ENCODE measurements at places on chromosomes 2 and 18. TPM values are rescaled to one million over a fixed set of nuclear protein-coding genes. Genes with fewer than 3 reads are reported as not detected.

RAMP1 gene
- total RNA-seq = 51.7 TPM

WDR7 gene
- 34.7 TPM for total RNA-seq

BMP10 gene
- not detected for total RNA-seq

PCARE gene
- 3.3 TPM for total RNA-seq

MAP3K19 gene
- 0.21 TPM for total RNA-seq

SLC19A3 gene
- 5.3 TPM for total RNA-seq

HTRA2 gene
- 30.2 TPM for total RNA-seq

RAX gene
- not detected for total RNA-seq

LYPD6B gene
- 1.7 TPM for total RNA-seq

SERPINB3 gene
- 1.3 TPM for total RNA-seq

PPP4R1 gene
- total RNA-seq = 169 TPM

C1GALT1C1L gene
- not detected for total RNA-seq

KCNG2 gene
- total RNA-seq = not detected

FAM124B gene
- total RNA-seq = 11.8 TPM

GALNT5 gene
- 19.2 TPM for total RNA-seq

RAPGEF4 gene
- 11.3 TPM for total RNA-seq

NCKAP1 gene
- total RNA-seq = 188 TPM

NAT8 gene
- total RNA-seq = not detected

NPPC gene
- total RNA-seq = 10.7 TPM

ITPRIPL1 gene
- total RNA-seq = 6.3 TPM

MYL12B gene
- total RNA-seq = 155 TPM

PSMD1 gene
- 95.1 TPM for total RNA-seq

ADD2 gene
- total RNA-seq = 2.8 TPM

ANO7 gene
- total RNA-seq = 0.10 TPM

SLC4A5 gene
- 2.6 TPM for total RNA-seq

TUBA4B gene
- total RNA-seq = not detected
